ENCODE measurements at places on chromosomes 2 and 18.

DNA sequence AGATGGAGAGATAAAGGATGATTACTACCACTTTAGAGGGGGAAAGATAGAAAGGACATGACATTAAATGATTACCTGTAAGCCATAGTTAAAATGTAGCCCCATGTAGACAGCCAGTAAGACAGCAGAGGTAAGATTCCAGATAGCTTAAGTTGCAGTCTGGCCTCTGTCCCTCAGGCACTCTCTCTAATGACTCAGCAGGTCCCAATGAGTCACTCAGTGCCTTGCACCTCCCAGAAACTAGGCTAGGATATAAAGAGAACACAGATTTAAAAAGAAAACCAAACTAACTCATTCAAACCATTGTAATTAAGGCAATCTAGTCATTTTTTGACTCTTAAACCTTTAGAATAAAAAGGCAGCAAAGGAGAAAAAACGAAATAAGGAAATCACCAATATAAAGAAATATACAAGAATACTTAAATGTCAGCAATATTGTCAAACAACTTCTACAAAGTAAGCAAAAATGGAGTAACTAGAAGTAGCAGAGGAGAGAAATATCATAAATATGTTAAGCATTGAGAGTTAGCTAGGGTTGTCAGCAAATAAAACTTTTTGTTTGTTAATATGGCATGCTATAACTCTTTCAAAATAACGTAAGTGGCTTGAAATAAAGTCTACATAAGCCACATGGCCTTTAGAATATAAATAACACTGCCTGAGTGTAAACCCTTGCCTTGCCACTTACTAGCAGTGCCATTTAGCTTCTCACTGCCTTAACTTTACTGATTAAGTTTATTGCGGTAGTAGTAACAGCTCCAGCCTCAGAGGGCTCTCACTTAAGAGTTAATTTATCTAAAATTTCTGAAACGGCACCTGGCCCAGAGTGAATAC, 48.5 kb downstream of the SOCS6 start:
- no peak overlapping the region for H3K27ac ChIP-seq
- H3K4me1 ChIP-seq = peaks cover 4% of the 10 kb centered on the region
- H3K27me3 ChIP-seq = no peaks in the 10 kb centered on the region
- no peak overlapping the region for H3K4me3 ChIP-seq
- no peak for DNase-seq
- H3K36me3 ChIP-seq = no peaks in the 10 kb centered on the region

- no peaks in the 10 kb centered on the region for H3K27me3 ChIP-seq
- peak overlapping the region; percentile 39 for H3K4me3 ChIP-seq
- H3K27ac ChIP-seq = peak overlapping the region; percentile 83
- DNase-seq = no peak
- peaks cover 11% of the 10 kb centered on the region for H3K4me1 ChIP-seq
Measured at GRCh38 chr2:209790066-209790728, 18.6 kb downstream of the UNC80 start.

DNA sequence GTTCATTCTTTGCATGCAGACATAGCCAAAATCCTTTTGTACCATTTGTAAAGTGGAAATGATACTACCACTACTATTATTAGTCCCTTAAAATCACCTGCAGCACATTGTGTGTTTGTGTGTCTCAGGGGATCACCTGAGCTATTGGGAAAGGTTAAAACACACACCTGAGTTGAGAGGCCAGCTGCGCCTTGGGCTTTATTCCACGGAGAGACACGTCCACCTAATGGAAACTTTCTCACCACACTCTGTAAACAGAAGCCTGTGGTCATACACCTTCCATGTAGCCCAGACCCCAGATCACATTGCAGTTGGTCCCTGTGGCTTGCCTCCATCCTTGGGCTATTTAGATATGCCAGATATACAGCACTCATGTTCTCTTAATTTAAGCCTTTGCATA, 81.8 kb upstream of the SH3BP4 start:
- H3K4me3 ChIP-seq = no peak overlapping the region
- H3K36me3 ChIP-seq = peaks cover 8% of the 10 kb centered on the region
- H3K27ac ChIP-seq = no peak overlapping the region
- no peak for DNase-seq

DNA sequence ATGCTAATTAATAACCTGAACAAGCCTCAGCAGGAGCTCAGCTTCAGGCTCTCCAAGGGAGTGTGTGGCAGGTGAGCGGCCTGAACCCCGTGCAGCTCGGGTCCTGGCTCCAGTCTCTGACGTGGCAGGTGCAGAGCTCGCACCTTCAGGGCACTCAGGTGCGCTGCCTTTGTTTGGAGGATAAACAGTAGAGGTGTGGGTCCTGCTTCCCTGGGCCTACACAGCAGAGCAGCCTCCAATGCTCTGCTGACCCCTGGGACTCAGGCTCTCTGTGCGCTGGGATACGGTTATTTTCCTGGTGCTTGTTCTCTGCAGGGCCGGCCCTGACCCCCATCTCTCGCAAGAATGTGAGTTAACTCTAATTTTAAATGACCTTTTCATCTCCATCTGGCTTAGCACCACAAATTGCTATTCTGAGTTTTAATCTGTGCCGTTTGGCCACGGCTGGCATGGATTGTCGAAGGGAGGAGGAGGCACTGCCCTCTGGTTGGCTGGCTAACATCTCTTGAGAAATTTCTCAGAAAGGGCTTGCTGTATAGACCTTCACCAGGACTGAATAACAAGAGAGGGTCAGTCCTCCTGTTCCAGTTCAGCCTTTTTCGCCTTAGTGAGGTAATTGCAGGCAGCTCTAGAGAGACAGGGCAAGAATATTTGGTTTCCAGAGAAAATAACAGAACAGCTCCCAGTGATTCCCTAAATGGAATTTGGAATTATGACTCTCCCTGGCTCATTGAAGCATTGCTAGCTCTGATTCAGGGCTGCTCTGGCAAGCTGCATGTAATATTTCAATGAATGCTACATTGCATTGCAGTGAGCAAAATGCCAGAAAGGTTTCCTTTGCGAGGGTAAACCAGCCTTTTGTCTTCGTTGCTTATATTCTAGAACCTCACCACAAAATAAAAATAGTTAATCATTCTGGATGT, 161.8 kb downstream of the DCDC2C start:
- no peak for DNase-seq
- no peaks in the 10 kb centered on the region for H3K36me3 ChIP-seq
- no peaks in the 10 kb centered on the region for H3K4me1 ChIP-seq
- H3K27me3 ChIP-seq = no peaks in the 10 kb centered on the region
- H3K4me3 ChIP-seq = no peak overlapping the region

Measured in activated T-cell treated with anti-CD3 and anti-CD28 coated beads, Interleukin-2, amount 50 U/mL, for 72 hours (primary cell).